Stimulated activated CD4-positive, alpha-beta T cell treated with anti-CD3 and anti-CD28 coated beads, TNF-alpha, amount 100 ng/mL, for 1 hour (primary cell): ENCODE measurements at places on chromosomes 12 and 14.

GRCh38 chr14:62431496-62431895 is 613.8 kb downstream of the KCNH5 start:
- no peak for DNase-seq

- DNase-seq = no peak
Measured at GRCh38 chr14:20490563-20490962, 14.8 kb upstream of the RNASE10 start.

- no peak for DNase-seq
Measured at GRCh38 chr12:109020796-109021380, at the start of gene SVOP. TSS of gene SVOP (minus strand) at chr12:109021068. CDS start at chr12:109020868, 200 bp downstream.

- no peak for DNase-seq
Measured at GRCh38 chr12:23139026-23139425, 514.1 kb downstream of the ETNK1 start.

DNA sequence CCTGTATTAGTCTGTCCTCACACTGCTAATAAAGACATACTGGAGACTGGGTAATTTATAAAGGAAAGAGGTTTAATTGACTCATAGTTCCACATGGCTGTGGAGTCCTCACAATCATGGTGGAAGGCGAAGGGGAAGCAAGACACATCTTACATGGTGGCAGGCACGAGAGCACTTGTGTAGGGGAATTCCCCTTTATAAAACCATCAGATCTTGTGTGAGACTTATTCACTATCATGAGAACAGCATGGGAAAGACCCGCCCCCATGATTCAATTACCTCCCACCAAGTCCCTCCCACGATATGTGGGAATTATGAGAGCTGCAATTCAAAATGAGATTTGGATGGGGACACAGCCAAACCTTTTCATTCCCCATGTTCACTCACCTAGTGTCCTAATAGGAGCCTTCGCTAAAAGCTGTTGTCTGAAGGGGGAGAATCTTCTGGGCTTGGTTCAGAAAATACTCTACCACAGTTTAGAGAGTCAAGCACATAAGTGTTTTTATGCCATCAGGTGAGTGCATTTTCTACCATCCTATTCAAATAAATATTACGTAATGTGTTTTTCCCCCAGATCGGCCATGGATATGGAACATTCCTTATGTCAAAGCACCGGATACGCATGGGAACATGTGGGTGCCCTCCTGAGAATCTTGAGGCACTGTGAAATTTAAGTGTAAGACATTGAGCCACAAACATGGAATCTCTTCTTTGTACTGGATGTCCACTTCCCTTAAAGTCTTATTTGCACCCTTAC is 19.1 kb upstream of the KCNK13 start:
- no peak for DNase-seq

DNA sequence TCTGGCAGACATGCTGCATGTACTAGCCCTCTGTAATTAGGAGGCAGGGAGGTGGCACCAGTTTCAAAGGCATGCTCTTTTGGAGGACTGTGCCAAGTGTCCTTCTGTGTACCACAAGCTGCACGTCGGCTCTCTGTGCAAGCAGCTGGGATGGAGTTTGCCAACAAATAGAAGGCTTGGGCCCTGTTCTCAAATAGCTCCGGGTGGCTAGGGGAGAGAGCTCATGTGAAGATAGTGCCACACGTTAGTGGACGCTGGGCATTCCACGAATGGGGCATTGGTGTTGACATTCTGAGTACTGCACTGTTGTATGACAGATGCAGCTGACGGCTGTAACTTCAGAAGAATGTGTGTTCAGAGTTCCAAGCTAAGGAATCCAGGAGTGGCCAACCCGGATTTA is 4.4 kb downstream of the AACS start:
- no peak for DNase-seq

- no peak for DNase-seq
Measured at GRCh38 chr12:96652870-96653269, 163.5 kb downstream of the CFAP54 start.

DNA sequence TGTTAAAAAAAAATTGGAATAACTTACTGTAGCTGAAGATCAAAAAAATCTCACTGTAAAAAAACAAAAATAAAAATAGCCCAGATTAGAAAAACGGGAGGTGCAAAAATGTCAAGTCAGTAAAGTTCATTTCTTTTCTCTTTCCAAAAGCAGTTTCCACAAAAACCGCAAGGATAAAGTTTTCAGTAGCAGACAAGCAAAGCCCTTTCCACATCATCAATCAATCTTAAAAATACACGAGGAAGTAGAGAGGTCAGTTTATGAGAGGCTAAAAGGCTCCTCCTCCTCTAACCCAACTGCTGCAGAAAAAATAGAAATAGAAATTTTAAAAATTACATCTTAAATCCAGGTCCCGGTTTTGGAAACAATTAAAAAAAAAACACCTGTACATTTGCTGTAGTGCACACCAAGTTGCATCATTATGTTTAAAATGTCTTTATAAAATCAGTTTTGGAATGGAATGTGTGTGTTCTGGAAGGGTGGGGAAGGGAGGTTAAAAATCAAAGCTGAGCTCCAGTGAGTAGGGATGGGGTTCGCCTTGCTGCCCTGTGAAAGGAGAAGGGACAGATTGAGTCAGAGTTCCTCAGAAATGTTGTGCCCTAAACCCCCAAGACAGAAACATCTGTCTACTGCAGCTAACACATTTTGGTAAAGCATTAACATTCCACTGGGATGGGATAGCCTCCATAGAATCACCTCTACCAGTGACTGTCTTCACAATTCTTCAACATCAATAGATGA is 5.8 kb downstream of the HNRNPC start:
- DNase-seq = no peak

GRCh38 chr14:25412998-25413397 is 363.1 kb upstream of the STXBP6 start:
- DNase-seq = no peak

- no peak for DNase-seq
Measured at GRCh38 chr12:106329231-106329982, 26.9 kb downstream of the TCP11L2 start.

DNA sequence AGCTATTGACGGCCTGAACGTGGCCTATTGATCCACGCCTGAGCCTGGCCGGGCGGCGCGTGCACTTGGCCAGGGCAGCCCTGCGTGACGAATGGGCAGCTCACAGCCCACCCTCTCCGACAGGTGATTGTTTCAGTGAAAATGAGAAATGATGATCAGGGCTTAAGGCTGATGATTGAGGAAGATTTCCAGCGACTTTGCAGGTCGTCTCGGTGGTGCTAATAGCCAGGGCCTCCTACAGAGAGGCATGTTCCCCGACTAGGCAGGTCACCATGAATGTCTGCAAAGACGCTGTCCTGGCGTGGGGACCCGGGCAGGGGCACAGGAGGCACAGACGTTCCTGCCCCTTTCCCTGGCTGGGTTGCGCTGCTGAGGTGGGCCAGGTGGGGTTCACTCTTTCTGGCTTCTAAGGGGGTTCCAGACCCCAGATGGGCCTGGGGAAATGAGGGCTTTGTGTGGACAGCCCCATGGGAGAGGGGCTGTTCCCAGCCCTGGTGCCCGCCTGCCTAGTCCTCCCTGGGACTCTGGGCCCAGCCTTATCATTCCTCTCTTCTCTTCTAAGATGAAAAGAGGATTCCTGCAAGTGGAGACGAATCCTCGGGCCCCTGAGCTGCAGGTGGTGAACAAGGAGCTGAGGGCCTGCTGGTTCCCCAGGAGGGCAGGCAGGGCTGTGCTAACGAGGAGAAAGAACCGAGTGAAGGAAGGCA is 157.4 kb downstream of the KIF26A start:
- no peak for DNase-seq

GRCh38 chr12:69471076-69471430 is 865 bp downstream of the FRS2 start:
- DNase-seq = no peak

DNA sequence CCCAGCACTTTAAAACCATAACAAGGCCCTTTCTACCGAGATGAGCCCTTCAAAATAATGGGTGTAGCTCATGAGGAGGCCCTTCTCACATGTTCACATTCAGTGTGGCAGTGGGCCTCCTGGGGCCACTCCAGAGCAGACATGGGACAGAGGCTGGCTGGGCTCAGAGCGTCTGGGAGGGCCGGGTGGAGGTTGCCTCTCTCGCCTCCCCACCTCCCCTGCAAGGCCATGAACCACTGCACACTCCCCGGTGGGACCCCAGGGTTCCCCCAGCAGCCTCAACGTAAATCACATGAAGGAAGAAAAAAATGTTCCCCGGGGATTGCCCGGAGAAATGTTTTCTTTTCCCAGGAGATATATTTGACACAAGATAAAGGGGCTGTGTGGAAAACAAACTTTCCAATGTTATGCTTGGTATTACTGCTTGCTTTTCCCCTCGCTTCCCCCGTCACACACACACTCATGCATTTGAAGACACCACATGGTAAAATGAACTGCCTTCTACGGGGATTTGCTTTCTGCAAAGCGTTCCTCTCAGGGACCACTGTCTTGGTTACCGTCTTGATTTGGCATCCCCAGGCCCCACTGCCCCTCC is 190.7 kb upstream of the CCND2 start:
- DNase-seq = no peak

DNA sequence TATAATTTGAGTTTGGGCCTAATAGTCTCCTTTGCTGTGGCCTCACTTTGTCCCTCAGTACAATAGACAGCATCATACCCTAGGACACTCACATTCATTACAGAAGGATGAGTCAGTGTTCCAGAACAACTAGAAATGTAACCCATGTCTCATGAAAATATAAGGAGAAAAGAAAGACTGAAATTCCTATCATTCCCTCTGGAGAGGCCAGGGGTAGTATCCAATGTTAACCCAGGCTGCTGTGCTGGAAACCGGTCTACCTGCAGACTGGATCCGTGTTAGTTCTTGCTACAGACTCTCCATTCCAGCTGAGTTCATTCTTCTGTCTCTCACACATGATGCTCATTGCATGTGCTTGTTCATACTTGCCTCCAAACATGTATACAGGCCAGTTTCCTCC is 75.8 kb upstream of the HOXC13 start:
- DNase-seq = no peak

DNA sequence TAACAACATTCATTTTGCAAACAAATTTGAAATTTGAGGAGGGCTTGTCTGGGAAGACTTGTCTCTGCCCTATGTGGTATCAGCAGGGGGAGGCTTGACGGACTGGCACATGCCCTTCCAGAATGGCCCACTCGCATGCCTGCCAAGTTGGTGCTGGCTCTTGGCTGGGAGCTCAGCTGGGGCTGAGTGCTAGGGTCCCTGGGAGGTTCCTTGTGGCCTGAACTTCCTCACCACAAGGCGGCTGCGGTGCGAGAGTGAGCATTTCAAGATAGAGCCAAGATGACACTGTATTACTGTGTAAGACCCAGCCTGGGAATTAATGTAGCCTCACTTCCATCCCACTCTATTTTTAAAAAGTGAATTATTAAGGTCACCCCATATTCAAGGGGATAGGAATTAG is 271.6 kb upstream of the PLEKHG7 start:
- no peak for DNase-seq
